ENCODE measurements at places on chromosomes 12 and 14. TPM values are rescaled to one million over a fixed set of nuclear protein-coding genes. Genes with fewer than 3 reads are reported as not detected.

The GLT1D1 gene
- total RNA-seq, result 1.5 TPM

The CLEC4E gene
- not detected for total RNA-seq

The OAS3 gene
- 1.6 TPM for total RNA-seq

The TCL1B gene
- 7.0 TPM for total RNA-seq

The SIVA1 gene
- total RNA-seq, result 124 TPM

The ACOT6 gene
- 0.13 TPM for total RNA-seq

The KLHL33 gene
- total RNA-seq, result 0.17 TPM

The SELPLG gene
- total RNA-seq, result 0.46 TPM

The VASH1 gene
- total RNA-seq, result 10.9 TPM

The PLBD1 gene
- 31.8 TPM for total RNA-seq

The TDRD9 gene
- 0.17 TPM for total RNA-seq

The ENDOU gene
- total RNA-seq, result not detected

- H3K27me3 ChIP-seq, result no peaks in the 10 kb centered on the region
- no peaks in the 10 kb centered on the region for H3K36me3 ChIP-seq
- H3K27ac ChIP-seq, result no peak overlapping the region
- peaks cover 13% of the 10 kb centered on the region for H3K4me1 ChIP-seq
- no peak overlapping the region for H3K4me3 ChIP-seq
Measured at GRCh38 chr12:94123127-94123526, 25.2 kb upstream of the PLXNC1 start.

DNA sequence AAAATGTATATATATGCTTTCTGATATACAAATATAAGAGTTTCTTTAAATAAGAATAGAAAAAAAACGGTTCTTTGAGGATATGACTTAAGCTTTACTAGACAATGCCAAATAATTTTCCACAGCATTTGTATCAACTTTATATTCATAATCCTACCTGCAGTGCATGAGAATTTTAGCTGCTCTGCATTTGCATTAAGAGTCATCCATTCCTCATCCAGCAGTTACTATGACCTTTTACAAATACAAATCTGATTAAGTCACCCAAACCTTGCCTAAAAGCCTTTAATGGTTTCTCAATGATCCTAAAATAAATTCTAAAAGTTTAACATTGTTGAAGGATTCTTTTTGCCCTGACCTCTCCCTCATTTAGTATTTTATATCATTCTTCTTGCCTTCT lies 116.5 kb downstream of the MGAT4C start:
- no peak overlapping the region for H3K4me3 ChIP-seq
- no peaks in the 10 kb centered on the region for H3K27me3 ChIP-seq

GRCh38 chr14:69648480-69649451 lies 37.4 kb downstream of the SUSD6 start:
- peaks cover 56% of the 10 kb centered on the region for H3K4me1 ChIP-seq
- no peaks in the 10 kb centered on the region for H3K27me3 ChIP-seq
- no peak for DNase-seq

- no peaks in the 10 kb centered on the region for H3K27me3 ChIP-seq
- H3K36me3 ChIP-seq, result peaks cover 30% of the 10 kb centered on the region
- H3K4me1 ChIP-seq, result peaks cover 7% of the 10 kb centered on the region
- DNase-seq, result no peak
Measured at GRCh38 chr12:12979731-12980259, 20.3 kb downstream of the HEBP1 start.

DNA sequence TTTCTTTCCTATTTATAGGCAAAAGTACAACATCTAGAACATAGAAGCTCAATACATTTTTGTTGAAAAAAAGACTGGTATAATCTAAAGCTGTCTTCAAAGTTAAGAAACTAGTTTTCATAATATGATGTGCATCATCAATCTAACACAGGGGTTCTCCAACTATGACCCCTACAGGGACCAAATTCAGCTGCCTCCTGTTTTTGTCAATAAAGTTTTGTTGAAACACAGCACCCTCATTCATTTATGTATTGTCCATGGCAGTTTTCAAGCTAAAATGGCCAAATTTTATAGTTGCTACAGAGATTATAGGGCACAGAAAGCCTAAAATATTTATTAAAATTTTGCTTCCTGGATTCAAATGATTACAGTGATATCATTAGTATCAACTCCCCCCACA lies 452.9 kb downstream of the CCER1 start:
- no peaks in the 10 kb centered on the region for H3K4me1 ChIP-seq
- H3K4me3 ChIP-seq, result no peak overlapping the region
- DNase-seq, result no peak
- no peaks in the 10 kb centered on the region for H3K36me3 ChIP-seq
- H3K27me3 ChIP-seq, result no peaks in the 10 kb centered on the region
- H3K27ac ChIP-seq, result no peak overlapping the region

- H3K36me3 ChIP-seq, result peaks cover 69% of the 10 kb centered on the region
- DNase-seq, result no peak
- H3K27me3 ChIP-seq, result peaks cover 93% of the 10 kb centered on the region
- H3K4me1 ChIP-seq, result peaks cover 21% of the 10 kb centered on the region
- H3K27ac ChIP-seq, result no peak overlapping the region
Measured at GRCh38 chr12:58883576-58884334, 36.5 kb downstream of the LRIG3 start.

DNA sequence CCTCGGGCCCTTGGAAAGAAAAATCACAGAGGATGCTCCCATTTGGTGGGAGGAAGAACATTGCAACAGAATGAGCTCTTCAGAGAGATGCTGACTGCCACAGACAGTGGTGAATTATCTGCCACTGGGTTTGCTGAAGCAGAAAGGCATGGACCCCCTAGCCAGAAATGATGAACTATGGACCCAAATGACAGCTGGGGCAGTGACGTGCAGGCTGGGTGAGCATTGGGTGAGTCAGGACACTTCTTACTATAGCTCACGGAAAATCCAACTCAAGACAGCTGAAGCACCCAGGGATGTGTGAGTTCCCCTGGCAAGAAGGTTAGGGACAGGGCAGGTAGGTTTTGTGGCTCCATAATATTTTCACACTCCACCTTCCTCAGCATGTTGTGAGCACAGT lies 993.2 kb downstream of the BCL11B start:
- no peak for DNase-seq
- no peaks in the 10 kb centered on the region for H3K27me3 ChIP-seq
- no peaks in the 10 kb centered on the region for H3K36me3 ChIP-seq
- H3K4me3 ChIP-seq, result no peak overlapping the region

DNA sequence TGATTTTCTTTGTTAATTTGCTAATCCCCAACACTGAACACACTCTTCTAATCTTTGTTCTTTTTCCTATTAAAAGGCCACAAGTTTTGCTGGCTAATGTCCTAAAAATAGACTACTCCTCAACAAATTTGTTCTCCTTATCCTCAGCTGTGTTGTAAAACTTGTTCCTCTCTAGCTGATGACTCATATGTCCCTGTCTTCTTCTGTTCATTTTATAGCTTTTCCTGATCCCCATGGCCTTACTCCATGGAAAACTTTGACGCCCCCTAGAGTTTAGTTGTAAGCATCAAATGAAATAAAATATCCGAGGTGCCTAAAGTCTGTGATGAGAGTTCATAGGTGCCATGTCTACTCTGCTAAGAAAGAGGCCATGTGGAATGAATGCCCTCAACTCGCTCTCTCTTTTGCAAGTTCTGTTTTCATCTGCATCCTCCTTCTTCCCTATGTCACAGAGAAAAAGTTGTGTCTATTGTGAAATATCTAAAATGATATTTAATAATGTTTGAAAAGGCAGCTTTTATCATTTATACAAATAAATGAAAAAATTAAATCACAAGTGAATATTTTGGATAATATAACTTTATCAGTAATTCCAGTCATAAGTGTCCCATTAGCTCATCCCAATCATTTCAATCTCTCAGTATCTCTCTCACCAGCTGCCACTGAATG lies 237.9 kb downstream of the IPO8 start:
- H3K4me3 ChIP-seq, result no peak overlapping the region
- 0 out of 2 replicates have a peak, but pooled peaks cover 2% of the 10 kb centered on the region for H3K36me3 ChIP-seq
- H3K27ac ChIP-seq, result no peak overlapping the region
- no peaks in the 10 kb centered on the region for H3K27me3 ChIP-seq

GRCh38 chr12:104626069-104626837 lies 169.5 kb downstream of the CHST11 start:
- peaks cover 54% of the 10 kb centered on the region for H3K4me1 ChIP-seq
- no peak overlapping the region for H3K4me3 ChIP-seq
- H3K27ac ChIP-seq, result no peak overlapping the region
- H3K27me3 ChIP-seq, result no peaks in the 10 kb centered on the region

GRCh38 chr14:51458563-51458955 lies 193.2 kb upstream of the FRMD6 start:
- no peaks in the 10 kb centered on the region for H3K4me1 ChIP-seq
- H3K27ac ChIP-seq, result no peak overlapping the region
- H3K36me3 ChIP-seq, result no peaks in the 10 kb centered on the region
- no peak overlapping the region for H3K4me3 ChIP-seq

DNA sequence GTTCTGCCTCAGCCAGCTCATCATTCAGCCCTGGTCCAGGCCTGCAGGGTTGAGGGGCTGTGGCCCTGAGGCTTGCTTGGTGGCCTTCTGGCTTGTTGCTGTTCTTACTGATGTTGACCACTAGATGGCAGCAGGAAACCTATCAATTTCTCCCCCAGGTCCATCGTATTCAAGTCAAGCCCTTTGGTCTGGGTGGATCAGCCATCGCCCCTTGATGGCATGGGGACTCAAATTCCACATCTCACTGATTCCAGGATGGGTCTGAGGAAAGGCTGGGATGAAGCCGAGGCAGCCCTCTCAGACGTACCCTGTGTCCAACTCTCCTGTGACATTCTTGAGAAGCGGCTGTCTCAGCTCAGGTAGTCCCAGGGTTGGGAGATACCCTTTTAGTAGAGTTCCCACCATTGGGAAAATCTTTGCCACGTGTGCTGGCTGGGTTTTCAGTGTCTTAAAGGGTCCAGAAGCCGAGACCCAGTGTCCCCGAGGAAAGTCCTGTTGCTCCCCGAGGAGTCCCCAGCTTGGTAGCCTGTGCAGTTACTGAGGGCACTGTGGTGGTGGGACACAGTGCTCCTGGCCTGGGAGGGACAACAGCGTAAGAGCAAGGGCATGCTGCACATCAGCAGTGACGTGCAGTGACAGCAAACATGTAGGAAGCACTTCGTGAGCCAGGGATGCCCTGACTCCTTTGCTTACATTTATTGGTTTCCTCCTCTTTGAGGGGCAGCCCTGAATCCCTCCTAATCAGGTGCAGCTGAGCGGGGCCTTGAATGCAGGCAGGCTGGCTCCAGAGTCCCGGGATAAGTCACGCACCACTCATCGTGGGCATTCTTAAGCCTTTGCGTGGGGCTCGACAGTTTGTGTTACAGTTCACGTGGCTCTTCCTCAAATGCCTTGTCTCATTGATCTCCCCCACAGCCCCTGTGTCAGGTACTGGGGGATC lies 58.6 kb downstream of the TSPAN9 start:
- H3K36me3 ChIP-seq, result no peaks in the 10 kb centered on the region
- peaks cover 61% of the 10 kb centered on the region for H3K4me1 ChIP-seq
- peak; percentile 64 for DNase-seq
- no peaks in the 10 kb centered on the region for H3K27me3 ChIP-seq
- H3K4me3 ChIP-seq, result no peak overlapping the region

DNA sequence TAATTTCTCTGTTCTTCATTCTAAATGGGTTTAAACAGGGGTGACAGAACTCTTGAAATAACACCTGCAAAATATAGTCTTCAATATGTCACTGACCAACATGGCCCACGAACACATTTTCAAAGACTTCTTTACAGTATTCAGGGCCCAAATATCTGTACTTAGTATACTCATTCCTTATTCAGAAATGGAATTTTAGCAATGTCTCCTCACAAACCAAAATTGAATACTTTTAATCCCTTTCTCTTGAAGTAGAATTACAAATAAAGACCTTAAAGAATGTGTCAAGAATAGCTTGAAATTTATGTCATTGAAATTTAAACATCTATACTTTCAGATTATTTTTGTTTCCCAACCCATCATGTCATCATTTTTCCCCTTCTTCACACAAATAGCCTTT lies 263.1 kb downstream of the LRIG3 start:
- no peaks in the 10 kb centered on the region for H3K4me1 ChIP-seq
- no peaks in the 10 kb centered on the region for H3K27me3 ChIP-seq
- H3K4me3 ChIP-seq, result no peak overlapping the region
- peaks cover 17% of the 10 kb centered on the region for H3K36me3 ChIP-seq
- no peak for DNase-seq

- no peaks in the 10 kb centered on the region for H3K36me3 ChIP-seq
- no peaks in the 10 kb centered on the region for H3K27me3 ChIP-seq
- H3K27ac ChIP-seq, result no peak overlapping the region
- DNase-seq, result no peak
- H3K4me3 ChIP-seq, result no peak overlapping the region
- peaks cover 30% of the 10 kb centered on the region for H3K4me1 ChIP-seq
Measured at GRCh38 chr12:19012965-19013364, 116.6 kb upstream of the PLEKHA5 start.

GRCh38 chr12:50923361-50924130 lies 28.8 kb upstream of the HIGD1C start:
- no peak for DNase-seq
- no peaks in the 10 kb centered on the region for H3K27me3 ChIP-seq
- peaks cover 62% of the 10 kb centered on the region for H3K4me1 ChIP-seq
- H3K36me3 ChIP-seq, result peaks cover 3% of the 10 kb centered on the region
- peak overlapping the region; percentile 85 for H3K4me3 ChIP-seq

DNA sequence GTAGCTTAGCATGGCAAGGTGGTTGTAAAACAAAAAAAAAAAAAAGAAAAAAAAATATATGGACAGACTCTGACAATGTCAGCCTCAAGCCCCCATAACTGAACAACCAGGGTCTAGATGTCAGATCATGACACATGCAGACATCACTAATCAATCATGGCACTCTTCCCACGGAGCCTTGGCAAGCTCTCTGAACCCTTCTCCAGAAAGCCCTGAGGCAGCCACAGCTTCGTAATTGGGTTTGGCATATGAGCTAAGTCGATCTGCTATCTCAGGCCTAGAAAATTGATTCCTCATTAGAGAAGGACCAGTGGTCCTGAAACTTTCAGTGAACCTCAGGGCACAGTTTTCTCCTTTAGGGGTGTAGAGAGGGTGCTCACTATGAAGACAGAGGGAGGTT lies 112.2 kb downstream of the GPR135 start:
- peaks cover 12% of the 10 kb centered on the region for H3K4me1 ChIP-seq
- H3K27me3 ChIP-seq, result no peaks in the 10 kb centered on the region
- DNase-seq, result no peak
- H3K4me3 ChIP-seq, result no peak overlapping the region

All from WTC11 (cell line).